GM06990 (cell line): ENCODE measurements at places on chromosomes 5 and 9.
A peak's percentile ranks its signal among the peaks of the same experiment; 100 is the strongest.

DNA sequence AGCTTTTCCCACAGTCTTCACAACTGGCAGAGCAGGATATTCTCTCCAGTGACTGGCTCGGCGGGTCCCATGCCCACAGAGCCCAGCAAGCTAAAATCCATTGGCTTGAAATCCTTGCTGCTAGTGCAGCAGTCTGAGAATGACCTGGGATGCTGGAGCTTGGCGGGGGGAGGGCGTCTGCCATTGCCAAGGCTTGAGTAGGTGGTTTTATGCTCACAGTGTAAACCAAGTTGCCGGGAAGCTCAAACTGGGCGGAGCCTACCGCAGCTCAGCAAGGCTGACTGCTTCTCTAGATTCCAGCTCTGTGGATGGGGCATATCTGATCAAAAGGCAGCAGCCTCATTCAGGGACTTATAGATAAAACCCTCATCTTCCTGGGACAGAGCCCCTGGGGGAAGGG is 194.1 kb downstream of the CCDC171 start:
- no peak for DNase-seq

DNA sequence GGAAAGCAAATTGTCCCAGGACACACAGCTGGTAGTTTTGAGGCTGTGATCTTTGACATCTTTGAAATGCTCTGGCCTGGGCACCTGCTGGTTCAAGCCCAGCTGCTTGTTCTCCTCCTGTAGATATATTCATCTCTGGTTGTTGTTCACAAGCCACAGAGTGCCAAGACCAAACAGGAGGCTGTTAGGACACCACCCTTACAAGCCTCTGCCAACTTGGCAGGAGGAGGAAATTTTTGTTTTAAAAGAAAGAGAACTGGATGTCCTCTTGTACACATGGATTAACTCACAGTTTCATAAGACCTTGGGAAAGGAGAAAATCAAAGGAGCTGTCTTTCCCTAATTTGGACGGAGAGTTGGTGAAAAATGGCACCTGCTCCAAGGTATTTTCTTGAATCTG is 8.5 kb upstream of the ZFP62 start:
- no peak for DNase-seq

DNA sequence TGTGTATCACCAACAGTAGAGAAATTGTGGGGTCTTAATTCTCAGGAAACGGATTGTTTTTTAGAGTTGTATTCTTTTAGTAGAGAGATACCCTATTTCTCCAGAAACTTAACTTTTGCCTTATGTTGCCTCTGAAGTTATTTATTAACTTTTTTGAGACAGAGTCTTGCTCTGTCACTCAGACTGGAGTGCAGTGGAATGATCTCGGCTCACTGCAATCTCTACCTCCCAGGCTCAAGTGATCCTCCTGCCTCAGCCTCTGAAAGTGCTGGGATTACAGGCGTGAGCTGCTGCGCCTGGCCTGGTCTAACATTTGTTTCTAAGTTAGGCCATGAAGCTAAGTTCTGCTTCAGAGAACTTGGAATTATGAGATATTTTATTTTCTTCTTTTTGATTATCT is 75.0 kb downstream of the CFAP95 start:
- no peak for DNase-seq

- no peak for DNase-seq
These were observed 984.5 kb upstream of the CDH18 start for GRCh38 chr5:20972419-20972925.

- peak; percentile 35 for DNase-seq
These were observed at the start of gene SLC12A7 for GRCh38 chr5:1111727-1112289. SLC12A7 (minus strand) TSS chr5:1112063; CDS start chr5:1111991, 72 bp downstream.
